Prostate gland (tissue), 2 donors: ENCODE measurements at places on chromosomes 4 and X.

DNA sequence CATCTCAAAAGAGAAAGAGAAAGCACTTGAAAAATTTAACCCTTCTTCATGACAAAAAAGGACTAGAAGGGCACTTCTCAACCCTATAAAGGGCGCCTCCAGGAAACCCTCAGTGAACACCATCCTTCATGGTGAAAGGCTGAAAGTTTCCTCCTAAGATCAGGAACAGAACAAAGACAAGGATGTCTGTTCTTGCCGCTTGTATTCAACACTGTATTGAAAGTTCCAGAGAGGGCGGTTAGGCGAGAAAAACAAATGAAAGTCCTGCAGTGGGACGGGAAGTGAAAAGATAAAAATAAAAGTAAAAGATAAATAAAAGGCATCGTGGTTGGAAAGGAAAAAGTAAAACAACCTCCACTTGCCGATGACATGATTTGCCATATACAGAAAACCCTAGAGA, 50.9 kb downstream of the RNF212 start:
- no peak for DNase-seq

DNA sequence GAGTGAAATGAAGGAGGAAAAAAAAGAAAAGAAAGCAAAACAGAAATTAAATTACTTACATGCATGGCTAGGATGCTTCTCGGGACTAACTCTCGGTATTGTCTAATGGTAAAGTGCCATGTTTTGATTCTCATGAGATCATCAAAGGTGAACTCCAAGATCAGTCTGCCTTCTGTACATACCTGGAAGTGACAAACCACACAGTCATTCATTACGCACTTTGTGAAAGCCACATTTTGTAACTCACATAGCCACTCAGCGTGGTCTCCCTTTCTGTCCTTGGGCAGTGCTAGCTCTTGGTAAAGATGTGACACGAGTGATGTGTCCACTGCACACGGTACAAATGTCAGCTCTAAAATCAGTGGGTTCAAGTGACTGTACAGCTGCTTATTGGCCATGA, 309.8 kb downstream of the LDB2 start:
- DNase-seq = no peak

GRCh38 chr4:166006217-166006616, 133.2 kb downstream of the TLL1 start:
- DNase-seq = no peak

DNA sequence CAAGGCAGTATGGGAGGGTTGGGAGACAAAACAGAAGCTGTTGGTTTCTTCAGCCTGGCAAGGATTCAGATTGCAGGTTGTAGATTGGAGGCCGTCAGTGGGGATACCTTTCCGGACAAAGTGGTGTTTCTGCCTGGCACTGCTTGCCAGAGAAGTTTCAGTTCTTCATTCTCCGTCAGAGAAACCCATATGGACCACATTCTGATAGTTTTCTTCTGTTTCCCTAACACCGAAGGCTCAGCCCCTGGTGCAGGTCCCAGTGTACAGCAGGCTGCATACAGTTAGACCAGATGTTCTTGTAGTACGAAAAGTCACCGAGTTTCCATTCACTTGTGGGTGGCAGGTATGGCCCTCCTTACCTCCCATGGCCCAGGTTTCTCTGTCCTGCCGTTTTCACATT, 107.3 kb downstream of the PTTG2 start:
- DNase-seq = no peak
